ENCODE measurements at places on chromosomes 5 and 9. TPM values are rescaled to one million over a fixed set of nuclear protein-coding genes. Genes with fewer than 3 reads are reported as not detected.

DNA sequence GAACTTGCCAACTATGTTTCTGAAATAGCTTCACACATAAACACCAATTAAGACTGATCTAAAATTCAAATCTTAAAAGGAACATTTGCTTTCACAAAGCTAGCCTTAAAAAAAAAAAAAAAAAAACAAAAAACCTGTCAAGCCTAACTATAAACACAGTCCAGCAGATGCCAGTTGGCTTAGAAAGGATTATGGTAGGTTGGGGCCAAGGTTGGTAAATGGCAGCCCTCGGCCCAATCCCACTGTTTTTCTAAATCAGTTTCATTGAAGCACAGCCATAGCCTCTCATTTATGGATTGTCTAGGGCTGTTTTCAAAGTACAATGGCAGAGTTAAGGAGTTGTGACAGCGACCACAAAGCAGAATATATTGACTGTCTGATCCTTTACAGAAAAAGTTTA, 75.7 kb upstream of the FRRS1L start:
- DNase-seq, result no peak

- no peak for DNase-seq
Measured at GRCh38 chr9:21392270-21392669, 7.1 kb upstream of the IFNA2 start.

DNA sequence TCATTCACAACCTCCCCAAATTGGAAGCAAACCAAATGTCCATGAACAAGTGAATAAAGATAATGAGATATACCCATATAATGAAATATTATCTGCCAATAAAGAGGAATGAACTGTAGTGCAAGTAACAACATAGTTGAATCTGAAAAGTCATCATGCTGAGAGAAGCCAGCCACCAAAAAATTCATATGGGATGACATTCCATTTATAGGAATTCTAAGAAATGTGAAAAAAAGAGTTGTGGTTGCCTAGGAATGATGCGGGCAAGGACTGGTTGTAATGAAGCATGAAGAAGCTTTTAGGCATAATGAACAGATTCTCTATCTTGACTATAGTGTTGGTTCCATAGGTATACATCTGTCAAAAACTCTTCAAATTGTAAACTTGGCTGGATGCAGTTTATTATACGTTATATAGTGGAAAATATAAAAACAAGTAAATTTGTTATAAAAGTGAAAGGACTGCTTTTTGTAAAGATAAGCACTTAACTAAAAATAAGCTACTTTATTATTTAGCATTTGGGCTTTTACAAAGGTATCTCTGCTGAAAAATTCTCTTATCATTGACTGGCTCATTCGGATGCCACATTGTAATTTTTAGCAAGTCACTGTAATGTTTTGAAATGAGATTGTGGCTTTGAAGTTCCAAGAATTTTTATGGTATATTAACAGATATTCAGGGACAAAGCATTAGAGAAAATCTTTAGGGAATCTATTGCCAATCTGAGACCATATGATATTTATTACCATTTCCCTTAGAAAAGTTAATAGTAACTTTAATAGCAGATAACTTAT, 21.2 kb upstream of the TTC23L start:
- DNase-seq, result no peak

GRCh38 chr9:104766025-104766424, 2.1 kb downstream of the NIPSNAP3B start:
- DNase-seq, result no peak

- no peak for DNase-seq
Measured at GRCh38 chr5:54281960-54282692, 28.2 kb downstream of the ARL15 start.

SPRY4 gene
- 47.7 TPM for polyA plus RNA-seq

GRCh38 chr5:10138395-10139057, 111.2 kb downstream of the ATPSCKMT start:
- DNase-seq, result no peak

PPP2R2B gene
- polyA plus RNA-seq, result 0.46 TPM

- DNase-seq, result no peak
Measured at GRCh38 chr5:45113726-45114125, 305.0 kb downstream of the MRPS30 start.

GRCh38 chr5:128532127-128532526, 5.9 kb downstream of the FBN2 start:
- DNase-seq, result no peak

DNA sequence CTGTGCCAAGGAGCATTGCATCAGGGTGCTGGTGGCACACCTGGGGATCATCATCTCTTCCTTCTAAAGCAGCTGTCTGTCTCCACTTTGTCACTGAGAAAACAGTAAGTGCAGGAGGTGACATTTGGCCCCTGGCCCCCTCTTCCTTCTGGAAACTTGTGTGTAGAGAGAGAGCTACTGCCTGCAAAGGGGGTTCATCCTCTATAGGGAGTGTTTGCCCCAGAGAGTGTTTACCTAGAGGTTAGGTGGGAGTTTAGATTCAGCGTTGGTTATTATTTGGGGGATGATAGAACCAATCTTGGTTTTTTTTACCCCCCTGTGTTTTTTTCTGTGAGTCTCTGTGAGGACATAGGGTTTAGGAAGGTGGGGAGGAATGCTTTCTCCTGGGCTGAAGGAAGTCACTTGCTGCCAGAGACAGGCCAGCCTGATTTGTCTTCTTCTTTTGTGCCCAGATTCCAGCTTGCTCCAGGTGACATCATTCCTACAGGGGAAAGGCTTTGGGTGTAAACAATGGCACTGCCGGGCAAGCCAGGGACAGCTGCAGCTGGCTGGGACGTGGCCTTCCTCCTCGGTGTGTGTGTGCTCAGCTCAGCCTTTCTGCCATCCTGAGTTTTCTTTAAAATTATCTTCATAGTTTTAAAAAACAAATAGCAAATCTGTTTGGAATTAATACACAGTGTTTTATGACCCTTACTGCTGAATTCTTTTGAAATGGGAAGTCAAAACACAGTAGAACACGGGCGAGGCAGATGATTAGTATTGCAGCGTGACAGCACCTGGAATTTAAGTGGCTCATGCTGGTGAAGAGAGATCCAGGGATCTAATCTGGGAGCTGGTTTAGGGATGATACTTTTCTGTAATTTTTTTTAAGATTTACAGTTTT, 24.5 kb downstream of the PRRC2B start:
- no peak for DNase-seq

DNA sequence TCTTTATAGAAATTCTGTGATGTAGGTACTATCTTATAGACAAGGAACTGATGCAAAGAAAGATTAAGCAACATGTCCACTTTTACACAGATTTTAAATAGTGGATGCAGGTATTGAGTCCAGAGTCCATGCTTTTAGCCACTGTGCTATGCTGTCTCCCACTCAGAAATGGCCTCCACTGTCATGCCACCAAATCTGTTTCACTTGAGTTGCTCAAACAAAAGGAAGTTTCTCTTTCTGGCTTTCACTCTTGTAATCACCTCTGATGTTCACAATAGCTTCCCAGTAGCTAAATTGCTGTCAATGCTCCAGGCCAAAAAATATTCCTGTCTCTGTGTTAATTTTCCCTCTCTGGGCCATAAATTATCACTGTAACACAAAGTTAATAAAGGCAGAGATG, 77.0 kb upstream of the RASA1 start:
- no peak for DNase-seq

GRCh38 chr5:150372639-150373038, 15.1 kb downstream of the TCOF1 start:
- DNase-seq, result no peak

- DNase-seq, result no peak
Measured at GRCh38 chr9:128729766-128730517, 6.0 kb upstream of the ZDHHC12 start.

SPINK1 gene
- 1.4 TPM for polyA plus RNA-seq

DNA sequence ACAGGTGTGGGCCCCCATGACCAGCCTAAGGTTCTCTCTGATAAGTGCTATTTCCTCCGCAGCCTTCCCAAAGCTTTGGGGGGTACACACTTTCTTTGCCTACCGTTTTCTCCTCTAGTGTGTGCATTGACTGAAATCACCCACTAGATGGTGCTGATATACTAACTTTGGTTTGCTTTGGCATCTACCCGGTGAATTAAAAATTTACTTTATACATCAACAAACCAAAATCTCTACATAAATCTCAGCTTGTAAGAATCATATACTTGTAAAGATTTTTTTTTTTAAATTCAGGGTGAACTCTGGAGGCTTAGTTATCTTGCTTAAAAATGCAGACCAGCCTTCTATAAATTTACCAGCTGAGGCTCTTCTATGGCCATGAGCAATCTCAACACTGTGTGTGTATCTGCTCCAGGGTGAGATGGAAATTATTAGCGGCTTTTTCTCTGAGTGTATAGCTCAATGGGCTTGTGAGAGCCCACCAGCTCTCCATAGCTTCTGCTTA, 475.7 kb upstream of the TNC start:
- peak; percentile 42 for DNase-seq

DNA sequence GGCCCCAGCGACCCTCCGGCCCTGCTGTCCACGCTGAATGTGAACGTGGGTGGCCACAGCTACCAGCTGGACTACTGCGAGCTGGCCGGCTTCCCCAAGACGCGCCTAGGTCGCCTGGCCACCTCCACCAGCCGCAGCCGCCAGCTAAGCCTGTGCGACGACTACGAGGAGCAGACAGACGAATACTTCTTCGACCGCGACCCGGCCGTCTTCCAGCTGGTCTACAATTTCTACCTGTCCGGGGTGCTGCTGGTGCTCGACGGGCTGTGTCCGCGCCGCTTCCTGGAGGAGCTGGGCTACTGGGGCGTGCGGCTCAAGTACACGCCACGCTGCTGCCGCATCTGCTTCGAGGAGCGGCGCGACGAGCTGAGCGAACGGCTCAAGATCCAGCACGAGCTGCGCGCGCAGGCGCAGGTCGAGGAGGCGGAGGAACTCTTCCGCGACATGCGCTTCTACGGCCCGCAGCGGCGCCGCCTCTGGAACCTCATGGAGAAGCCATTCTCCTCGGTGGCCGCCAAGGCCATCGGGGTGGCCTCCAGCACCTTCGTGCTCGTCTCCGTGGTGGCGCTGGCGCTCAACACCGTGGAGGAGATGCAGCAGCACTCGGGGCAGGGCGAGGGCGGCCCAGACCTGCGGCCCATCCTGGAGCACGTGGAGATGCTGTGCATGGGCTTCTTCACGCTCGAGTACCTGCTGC, 839 bp downstream of the KCNV2 start:
- DNase-seq, result no peak

LCP2 gene
- polyA plus RNA-seq, result 8.9 TPM

DNA sequence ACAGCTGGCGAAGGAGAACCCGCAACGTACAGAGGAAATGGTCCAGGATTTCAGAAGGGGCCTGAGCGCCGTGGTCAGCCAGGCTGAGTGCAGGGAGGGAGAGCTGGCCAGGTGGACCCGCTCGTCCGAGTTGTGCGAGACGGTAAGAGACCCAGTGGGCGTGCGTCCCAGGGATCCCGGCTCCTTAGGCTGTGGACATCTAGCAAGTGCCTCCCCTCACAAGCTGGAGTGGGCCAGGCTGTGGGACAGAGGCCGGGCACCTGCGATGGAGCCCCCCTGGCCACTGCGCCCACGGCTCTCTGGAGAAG, 29.5 kb upstream of the LRRC14B start:
- DNase-seq, result no peak

DNA sequence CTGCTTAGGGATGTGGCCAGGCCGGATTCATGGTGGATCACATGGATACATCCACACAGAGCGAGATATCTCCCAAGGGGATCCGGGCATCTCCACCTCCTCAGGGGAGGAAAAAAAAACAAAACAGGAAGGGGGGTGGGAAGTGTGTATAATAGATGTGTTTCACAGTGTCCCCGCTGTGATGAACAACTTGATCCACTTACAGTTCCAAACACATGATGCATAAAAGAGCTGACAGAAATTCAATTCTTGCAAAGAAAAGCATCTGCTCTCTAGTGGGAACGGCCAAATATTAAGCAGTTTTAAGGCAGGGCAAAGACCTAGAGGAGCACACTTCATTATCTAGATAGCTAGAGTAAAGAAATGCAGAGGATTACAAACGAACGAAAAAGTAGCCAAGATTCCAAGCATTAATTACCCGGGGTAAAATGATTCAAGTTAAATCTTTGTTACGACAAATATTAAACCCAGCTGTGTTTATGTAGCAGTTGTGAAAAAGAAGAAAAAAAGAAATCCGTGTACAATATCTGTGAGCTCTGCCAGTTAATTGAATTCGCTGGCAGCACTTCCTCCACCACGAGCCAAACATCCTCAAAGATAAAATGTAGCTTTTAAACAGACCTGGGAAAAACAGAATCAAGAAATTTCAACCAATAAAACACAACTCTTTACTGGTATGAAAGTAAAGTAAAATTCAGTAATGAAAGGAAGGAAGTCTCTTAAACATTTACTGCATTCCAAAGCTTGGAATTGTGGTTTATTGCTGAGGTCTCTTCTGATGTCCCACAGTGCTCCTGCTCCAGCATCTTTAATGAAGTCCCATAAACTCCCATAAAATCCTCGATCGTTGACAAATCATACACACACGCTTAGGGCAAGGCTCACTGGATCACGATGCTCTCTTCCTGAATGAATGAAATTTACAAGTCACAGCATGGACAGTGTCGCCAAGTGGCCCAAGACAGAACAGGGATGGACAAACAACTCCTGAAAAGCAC, 213.0 kb downstream of the CRB2 start:
- DNase-seq, result no peak

MRPL22 gene
- polyA plus RNA-seq, result 44.8 TPM

GRCh38 chr5:24367216-24367615, 277.6 kb downstream of the CDH10 start:
- no peak for DNase-seq

PCDHGA8 gene
- 0.68 TPM for polyA plus RNA-seq

MSX2 gene
- 2.2 TPM for polyA plus RNA-seq

- no peak for DNase-seq
Measured at GRCh38 chr5:16901021-16901644, 35.0 kb downstream of the MYO10 start.

DNA sequence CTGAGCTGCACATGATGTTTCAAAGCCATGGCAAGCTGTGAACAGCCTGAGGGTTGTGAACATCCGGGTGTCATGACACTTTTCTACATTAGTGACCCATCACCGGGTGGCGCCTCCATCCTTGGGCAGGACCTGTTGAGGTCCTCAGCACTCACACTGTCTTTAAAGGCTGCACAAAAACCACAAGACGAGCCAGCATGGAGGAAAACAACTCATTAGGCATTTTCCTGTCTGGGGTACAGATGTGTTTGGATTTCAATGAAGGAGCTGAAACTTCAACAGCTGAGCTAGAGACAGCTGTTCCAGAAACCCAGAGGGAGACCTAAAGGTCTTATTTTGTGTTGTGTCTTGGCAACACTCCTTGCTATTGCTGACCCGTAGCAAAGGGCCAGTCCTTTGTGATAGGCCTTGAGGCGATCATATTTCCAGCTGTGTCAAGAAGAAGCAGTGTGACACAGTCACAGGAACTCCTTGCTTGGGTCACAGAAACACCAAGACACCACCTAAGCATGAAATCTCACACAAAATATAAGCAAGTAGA, 151.8 kb upstream of the VLDLR start:
- DNase-seq, result peak; percentile 33

DNA sequence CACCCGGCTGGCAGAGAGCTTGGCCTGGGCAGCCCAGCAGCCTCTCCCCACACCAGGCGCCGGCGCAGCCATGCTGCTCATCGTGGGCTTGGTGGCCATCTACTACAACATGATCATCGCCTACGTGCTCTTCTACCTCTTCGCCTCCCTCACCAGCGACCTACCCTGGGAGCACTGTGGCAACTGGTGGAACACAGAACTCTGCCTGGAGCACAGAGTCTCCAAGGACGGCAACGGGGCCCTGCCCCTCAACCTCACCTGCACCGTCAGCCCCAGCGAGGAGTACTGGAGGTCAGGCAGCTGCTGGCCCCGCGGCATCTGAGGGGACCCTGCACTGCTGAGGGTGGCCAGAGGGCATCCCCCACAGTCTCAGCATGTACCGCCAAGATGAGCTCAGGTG, 7.1 kb downstream of the SLC6A7 start:
- DNase-seq, result no peak

MYOZ3 gene
- polyA plus RNA-seq, result 10.6 TPM

- DNase-seq, result peak; percentile 67
Measured at GRCh38 chr5:35777358-35778087, 79.2 kb upstream of the IL7R start.

GRCh38 chr5:163772241-163772640, 266.8 kb downstream of the MAT2B start:
- DNase-seq, result no peak

All from left lung (tissue), 14 donors.